ENCODE measurements at places on chromosomes 4 and X.
A peak's percentile ranks its signal among the peaks of the same experiment; 100 is the strongest.

- DNase-seq: no peak
These were observed 229.9 kb downstream of the SOX3 start for GRCh38 chrX:140274811-140275525.

GRCh38 chrX:10482261-10482660, 138.1 kb downstream of the MID1 start:
- DNase-seq: no peak

DNA sequence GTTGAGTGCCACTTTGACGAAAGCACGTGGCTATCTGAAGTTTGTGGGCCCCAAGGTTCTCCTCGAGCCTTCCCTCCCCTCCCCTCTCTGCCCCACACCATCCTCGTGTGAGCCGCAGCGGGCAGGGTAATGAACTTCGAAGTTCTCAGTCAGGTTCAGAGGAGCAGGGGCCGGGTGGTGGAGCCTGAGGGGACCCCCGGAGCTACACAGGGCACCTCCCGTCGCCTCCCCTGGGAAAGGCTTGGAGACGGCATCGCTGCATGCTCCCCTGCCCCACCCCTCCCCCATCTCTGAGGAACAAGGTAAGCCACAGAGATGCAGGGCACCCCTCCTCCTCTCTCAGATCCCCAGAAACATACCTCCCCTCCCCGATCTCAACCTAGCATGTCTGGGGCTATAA, 2.8 kb upstream of the NKX1-1 start:
- DNase-seq: no peak

DNA sequence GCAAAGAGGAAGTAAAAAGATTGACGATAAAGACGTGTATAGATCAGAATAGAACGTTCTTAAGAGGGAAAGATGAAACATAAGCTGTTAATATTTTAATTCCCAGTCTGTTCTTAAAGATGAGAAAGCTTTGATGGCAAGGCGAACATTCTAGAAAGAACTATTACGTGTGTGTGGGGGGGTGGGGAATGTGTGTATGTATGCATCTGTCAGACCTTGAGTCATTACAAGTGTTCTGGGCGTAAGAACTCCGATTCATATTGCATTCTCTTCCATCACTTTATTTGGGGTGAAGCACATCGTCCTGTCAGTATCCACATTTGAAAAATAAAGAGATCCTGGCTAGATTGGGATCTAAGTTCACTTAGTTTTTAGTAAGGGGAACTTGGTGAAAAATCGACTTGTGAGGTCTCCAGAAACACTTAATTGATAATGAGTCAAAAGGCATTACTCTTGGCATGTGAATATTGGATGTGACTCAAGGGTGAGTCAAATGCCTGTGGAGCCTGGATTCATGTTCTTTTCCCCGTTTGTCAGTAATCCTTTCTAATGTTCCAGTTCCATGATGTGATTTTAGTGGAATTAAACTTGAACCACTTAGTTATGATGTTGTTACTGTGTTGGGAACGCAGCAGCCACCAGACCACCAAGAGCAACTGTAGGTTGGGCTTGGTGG, 3.1 kb downstream of the SMS start:
- DNase-seq: peak; percentile 58

DNA sequence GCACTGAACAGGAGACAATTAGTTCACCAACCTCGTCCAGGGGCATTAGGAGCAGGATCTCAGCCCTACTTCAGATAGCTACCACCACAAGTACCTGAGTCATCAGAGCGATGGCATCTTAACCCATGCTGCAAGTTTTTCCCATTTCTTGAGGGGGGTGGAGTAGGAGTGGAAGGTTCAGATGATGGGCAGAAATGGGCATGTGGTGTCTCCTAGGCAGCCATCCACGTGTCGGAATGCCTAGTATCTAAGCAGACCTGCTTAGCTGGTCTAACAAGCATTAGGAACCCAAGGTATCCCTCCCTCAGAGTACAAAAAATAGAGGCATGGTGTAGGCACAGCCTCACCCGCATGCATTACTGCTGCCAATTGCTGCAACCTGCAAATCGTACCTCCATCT, 159.1 kb upstream of the DGKK start:
- DNase-seq: no peak

DNA sequence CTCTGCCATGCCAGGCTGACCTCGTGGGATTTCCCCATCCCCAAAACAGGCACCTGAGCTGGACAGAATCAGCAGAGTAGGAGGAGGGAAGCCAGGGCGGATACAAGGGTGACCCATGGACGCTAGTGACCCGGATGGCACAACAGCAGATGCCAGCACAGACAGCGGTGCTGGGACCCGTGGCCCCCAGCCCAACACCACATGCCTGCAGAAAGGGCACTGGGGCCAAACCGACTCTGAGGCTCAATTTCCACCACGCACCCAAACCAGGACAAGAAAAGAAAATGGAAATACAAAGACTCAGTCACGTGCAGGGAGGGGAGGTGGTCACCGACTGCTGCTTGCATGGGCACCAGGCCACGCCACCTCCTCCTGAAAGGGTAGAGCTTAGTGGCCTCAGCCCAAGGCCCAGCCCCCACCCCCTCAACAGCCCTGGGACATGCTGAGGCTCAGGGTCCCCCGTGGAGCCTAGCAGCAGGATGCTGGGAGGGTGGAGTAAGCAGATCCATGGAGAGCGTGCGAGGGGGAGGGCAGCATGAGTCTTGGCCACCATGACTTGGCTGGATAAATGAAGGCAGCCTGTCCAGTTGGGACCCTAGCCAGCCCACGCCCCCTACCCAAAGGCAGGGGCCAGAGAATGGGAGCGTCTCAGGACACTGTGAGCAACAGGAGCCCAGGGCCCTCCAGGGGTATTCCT, 47.7 kb downstream of the C4orf50 start:
- DNase-seq: no peak

- no peak for DNase-seq
These were observed 17.1 kb upstream of the CT47C1 start for GRCh38 chrX:119055687-119056086.

GRCh38 chr4:3563403-3563802, 31.2 kb upstream of the LRPAP1 start:
- no peak for DNase-seq

GRCh38 chr4:2443061-2443730, 24.4 kb downstream of the CFAP99 start:
- no peak for DNase-seq

DNA sequence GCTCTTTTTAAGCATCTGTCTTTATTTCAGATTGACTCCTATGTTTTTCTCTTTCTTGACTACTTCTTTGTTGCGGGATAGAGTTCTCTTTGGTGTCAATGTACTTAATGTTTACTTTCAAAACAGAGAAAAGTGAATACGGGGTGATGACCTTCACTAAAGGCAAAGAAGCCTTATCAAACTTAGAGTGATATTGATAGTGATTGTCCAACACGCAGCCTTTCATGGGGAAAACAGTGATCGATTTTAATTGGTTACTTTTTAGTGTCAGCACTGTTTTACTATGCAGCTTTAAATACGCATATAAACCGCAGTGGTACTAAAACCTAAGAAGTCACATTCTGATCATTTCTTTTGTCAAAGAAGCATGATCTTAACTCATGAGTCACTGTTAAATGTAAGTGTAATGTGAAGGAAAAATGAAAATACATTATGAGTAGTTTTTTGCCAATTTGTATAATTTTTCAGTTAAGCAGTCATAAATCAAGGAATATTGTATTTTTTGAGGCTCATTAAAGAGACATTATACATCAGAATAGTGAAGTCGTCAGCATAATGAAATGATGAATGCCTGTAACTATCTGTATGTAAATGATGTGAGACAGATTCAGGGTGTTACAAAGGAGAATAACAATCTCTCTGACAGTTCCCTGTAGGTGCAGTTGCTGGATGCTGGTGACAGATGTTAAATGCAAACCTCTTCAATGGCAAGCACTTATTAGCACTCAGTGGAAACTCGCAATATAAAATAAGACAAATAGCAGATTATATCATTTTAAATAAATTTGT, 2082.8 kb upstream of the TENM3 start:
- DNase-seq: no peak

DNA sequence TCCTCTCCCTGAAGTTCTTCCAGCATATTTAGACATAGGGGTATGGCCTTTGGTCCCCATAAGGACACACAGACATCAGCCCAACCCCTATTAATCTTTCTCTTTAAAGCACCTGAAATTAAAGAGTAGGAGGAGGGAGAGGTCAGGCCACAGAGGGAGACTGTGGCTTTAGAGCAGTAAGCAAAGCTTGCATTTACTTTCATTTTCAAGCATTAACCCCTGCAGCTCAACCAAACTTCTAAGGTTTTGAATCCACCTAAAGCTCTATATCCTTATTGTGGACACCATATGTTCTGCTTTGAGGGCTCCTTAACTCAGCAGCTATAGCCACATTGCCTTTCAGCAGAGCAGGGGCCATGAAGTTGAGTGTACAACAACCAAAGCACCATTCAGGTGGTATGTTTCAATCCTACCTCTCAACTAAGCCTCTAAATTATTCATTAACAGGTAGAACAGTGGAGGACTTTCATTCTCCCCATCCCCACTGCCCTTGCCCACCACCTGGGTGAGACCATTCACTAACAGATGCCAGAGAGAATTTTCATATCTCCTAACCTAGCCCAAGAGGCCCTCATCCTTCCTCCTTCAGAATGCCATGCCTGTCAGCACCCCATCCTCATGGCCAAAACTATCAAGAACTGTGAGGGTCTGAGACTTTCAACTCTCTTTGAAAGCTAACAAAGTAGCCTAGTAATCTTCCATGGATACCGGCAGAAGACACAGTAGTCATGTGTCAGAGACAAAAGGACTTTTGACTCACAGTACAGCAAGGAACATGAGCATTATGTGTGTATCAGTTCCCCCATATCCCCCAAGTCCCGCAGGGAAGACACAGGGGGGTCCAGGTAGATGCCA, 20.8 kb downstream of the LIN54 start:
- no peak for DNase-seq

- DNase-seq: peak; percentile 99
These were observed 35.9 kb upstream of the CXCL8 start for GRCh38 chr4:73704314-73705055.

- DNase-seq: no peak
These were observed 25.3 kb upstream of the HERC6 start for GRCh38 chr4:88353324-88353723.

DNA sequence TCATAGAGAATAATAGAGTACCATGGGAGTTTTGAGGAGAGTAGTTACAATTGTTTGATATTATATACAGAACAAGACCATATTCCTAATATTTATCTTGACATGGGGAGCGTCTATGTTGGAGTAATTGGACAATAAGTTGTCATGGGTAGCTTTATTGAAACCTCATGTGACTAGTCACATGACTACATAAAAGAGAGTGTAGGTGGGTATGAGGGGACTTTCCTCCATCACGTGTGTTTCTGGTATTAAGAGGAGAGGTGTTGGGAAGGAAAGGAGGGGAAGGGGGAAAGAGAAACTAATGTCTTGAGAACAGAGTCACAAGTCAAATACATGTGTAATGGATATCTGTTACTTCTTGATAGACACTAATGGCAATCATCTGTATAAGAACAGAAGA, 33.1 kb downstream of the PDLIM5 start:
- DNase-seq: no peak

DNA sequence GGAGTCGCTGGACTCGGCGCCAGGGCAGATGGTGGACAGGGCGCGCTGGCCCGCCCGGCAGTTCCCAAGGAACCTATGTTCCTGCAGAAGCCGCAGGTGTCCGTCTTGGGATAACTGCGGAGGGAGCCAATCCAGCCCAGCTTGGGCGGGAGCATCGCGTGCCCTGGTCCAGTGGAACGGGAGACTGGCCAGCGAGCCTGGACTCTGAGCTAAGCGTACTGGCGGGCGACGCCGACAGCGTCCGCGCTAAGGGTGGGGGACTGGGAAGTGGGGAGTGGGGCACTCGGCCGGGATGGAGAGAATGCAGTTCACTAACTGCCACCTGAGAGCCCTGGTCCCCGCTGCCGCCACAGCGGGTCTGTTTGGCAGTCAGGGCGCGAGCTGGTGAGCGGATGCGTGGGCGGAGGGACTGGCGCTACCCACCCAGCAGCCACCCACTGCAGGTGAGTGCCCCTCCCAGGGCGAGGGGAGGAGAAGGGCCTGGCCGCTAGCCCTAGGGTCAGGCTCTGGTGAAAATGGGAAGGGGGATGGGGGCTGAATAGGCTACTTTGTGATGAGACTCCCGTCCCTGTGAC, 1.3 kb upstream of the MAMLD1 start:
- DNase-seq: no peak

DNA sequence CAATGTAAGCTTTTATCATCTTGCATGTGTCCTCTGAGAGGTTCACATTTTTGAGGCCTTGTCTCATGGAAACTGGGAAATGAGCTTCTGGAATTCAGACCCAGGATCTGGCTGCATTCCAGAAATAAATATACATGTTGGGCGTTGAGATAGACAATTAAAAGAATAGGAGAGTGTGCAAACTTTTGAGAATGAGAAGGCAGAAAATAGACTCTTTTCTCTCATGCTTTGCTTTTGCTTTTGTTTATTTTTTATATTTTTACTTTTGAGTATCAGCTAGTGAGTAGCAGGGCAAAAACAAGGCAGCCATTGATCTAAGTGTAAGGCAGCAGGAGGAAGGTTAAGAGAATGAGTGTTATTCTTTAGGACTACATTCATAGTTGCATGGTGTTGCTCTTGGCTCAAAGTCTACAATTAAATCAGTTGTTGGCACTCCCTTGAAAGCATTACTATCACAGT, 12.4 kb downstream of the SHROOM3 start:
- DNase-seq: no peak

GRCh38 chr4:152352622-152353116, 183.2 kb downstream of the FBXW7 start:
- DNase-seq: peak; percentile 95

DNA sequence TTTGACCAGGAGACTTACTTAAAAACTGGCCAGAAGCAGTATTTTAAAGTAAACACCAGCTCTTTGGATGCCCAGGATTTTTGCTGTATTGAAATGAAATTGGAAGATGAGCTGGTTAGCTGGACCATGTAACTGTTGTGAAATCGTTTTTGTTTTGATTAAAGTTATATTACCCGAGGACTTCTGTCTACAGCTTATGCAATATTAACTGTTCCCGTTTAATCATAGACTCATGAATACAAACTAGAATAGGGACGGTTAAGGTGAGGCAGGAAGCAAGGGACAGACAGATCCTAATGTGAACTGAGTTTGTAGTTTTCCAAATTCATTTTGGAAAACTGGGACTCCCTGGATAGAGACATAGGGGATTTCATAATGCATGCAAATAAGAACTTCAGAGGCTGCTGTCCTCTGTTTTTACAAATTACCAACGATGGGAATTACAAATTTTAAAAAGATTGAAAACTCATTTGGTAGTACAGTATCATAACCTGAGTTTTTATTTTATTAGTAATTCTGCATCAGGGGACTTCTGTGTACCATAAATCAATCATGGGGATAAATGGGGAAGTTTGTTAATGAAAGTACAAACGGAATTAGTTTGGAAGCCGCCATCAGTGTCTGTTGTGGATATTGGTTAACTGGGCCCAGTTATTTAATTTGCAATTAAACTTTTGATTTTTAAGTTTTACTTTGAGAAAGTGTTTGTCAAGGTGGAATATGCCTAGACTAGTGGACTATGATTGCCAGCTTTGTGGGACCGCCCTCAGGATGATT, 304.4 kb downstream of the AFF2 start:
- no peak for DNase-seq

GRCh38 chr4:131499141-131499873, 1649.8 kb upstream of the PCDH10 start:
- DNase-seq: no peak

Measured in AG09309 (cell line).